ENCODE measurements at places on chromosomes 1 and 21.

GRCh38 chr1:70142075-70142474, 63.3 kb downstream of the LRRC40 start:
- DNase-seq, result no peak

- DNase-seq, result peak; percentile 52
Measured at GRCh38 chr1:179082333-179082998, 596 bp downstream of the TOR3A start.

DNA sequence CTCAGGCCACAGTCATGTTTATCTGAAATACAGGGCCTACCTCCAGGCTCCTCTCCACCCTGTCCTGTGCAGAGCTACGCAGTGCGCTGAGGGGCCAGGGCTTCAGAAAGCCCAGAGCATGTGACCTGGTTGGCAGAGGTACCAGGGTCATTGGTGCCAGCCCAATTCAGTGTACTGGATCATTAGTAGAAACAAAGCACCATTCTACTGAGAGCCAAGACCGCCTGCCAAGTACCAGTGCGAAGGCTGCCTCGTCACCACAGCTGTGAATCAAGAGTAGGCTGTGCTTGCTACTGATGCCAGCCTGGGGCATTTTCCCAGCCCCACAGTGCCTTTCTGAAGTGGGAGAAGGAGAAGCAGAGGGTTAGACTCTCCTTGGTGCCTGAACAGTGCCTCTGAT, 59.8 kb downstream of the CAPN9 start:
- DNase-seq, result peak; percentile 86

GRCh38 chr1:235854347-235854746, 12.4 kb downstream of the LYST start:
- no peak for DNase-seq

- no peak for DNase-seq
Measured at GRCh38 chr1:240314845-240315801, 223.4 kb downstream of the FMN2 start.

DNA sequence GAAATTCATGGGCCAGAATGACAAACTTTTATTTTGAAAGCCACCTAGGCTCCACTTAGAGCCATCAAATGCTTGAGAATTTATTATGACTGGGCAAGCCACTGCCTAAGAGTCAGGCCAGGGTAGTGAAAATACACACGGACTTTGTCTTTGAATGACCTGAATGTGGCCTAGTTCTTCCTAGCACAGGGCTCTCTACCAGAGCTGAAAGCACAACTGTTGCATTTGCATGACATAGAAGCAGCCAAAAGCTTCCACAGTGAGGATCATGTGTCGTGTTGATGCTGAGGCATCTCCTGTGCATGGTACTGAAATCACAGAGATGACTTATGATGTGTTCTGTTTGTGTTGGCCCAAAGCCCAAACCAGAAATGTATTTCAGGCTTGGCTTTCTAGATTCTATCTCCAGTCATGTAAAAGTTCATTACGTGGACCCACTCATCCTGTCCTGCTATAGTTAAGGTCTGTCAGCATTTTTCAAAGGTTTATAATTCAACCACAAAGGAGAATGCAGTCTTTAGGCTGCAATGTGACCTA, 164.0 kb upstream of the UBE2U start:
- no peak for DNase-seq

- DNase-seq, result no peak
Measured at GRCh38 chr1:108208724-108209446, 8.7 kb upstream of the SLC25A24 start.

GRCh38 chr1:91821126-91821868, 64.7 kb downstream of the TGFBR3 start:
- DNase-seq, result no peak

DNA sequence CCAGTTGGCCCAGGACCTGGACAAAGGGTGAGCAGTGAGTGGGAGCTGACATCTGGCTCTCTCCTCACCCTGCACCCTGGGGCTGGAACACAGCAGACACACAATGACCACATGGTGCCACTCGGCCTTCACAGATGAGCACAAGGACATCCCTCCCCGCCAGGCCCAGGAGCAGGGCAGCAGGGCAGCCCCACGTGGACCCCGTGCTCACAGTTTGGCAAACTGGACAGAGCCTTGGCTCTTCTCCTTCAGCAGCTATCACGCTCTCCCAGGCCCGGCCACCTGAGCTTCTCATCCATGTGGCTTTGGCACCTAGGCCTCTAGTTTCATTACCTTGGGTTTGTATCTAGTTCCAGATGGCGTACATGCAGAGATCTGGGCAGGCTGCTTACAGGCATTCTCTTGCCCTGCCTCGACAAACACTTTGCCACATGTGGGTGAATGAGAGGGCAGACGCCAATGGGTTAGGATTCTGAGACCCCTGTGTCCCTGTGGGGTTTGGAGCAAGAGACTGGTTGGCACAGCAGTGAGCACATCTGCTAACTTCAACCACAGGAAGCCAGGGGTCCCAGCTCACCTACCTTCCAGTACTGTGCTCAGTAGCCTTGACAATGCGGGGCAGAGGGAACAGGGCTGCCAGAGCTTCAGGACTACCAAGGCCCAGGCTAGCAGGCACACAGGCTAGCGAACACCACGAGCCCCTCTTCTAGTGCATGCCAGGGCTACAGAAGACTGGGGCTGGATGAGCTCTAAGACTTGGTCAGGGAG, 3.4 kb upstream of the PTPRF start:
- DNase-seq, result no peak

- peak; percentile 76 for DNase-seq
Measured at GRCh38 chr1:58814251-58815068, 30.6 kb upstream of the JUN start.

- no peak for DNase-seq
Measured at GRCh38 chr1:95340061-95340460, 106.1 kb downstream of the RWDD3 start.

DNA sequence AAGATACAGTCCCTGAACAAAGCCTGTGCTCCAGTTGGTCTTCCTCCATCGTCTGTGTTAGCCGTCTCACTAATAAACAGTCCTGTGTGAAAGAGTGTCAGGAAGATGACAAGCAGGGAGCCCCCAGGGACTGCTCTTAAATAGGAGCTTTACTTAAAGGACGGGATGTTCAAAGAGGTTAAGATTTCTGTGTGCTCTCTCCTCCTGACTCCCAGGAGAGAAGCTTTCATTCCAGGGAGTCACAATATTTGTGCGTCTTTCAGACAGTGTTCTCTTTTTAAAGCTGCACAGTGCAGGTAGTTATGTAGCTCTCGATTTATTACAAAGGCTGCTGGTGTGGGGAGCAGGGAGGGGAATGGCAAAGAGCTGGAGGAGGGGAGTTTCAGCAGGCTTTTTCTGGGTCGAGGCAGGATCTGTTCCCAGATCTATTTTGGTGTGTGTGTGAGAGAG, 43.5 kb downstream of the STYXL2 start:
- DNase-seq, result no peak

Data from Right ventricle myocardium superior (tissue), 1 donor.